ENCODE measurements at places on chromosomes 12 and 14. TPM values are rescaled to one million over a fixed set of nuclear protein-coding genes. Genes with fewer than 3 reads are reported as not detected.

GRCh38 chr14:81826081-81826480 is 292.4 kb upstream of the SEL1L start:
- H3K4me1 ChIP-seq = no peaks in the 10 kb centered on the region
- H3K27ac ChIP-seq = no peak overlapping the region
- H3K27me3 ChIP-seq = peaks cover 3% of the 10 kb centered on the region
- no peak overlapping the region for H3K4me3 ChIP-seq
- H3K36me3 ChIP-seq = peaks cover 17% of the 10 kb centered on the region
- no peak for DNase-seq

- no peak for DNase-seq
- peaks cover 5% of the 10 kb centered on the region for H3K36me3 ChIP-seq
These were observed 68.7 kb downstream of the BORCS5 start for GRCh38 chr12:12425616-12426015.

GRCh38 chr12:121932914-121933521 is 14.6 kb downstream of the CFAP251 start:
- peaks cover 19% of the 10 kb centered on the region for H3K36me3 ChIP-seq
- no peak overlapping the region for H3K27ac ChIP-seq
- peaks cover 18% of the 10 kb centered on the region for H3K4me1 ChIP-seq
- no peak overlapping the region for H3K4me3 ChIP-seq
- DNase-seq = no peak

The C12orf56 gene
- total RNA-seq = 0.62 TPM

DNA sequence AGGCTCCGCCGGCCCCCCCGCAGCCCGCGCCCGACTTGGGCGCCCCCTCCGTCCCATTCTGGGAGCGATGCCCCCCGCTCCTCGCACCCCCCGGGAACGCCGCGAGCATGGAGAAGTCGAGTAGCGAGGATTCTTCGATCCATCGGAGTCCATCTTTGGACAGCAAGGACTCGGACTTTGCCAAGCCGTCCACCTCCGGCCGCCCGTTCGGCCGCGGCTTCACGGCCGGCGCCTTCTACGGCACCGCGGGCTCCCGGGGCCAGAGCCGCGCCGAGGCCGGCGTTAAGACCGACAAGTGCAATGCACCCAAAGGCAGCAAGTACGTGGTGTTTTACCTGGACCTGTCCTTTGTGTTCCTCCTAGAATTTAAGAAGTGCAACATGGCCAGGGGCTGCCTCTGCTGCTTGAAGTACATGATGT is 123.6 kb downstream of the TSPAN9 start:
- no peak overlapping the region for H3K4me3 ChIP-seq
- no peak for DNase-seq
- peaks cover 12% of the 10 kb centered on the region for H3K27me3 ChIP-seq
- H3K27ac ChIP-seq = no peak overlapping the region
- peaks cover 20% of the 10 kb centered on the region for H3K36me3 ChIP-seq
- peaks cover 31% of the 10 kb centered on the region for H3K4me1 ChIP-seq

The GALNT9 gene
- total RNA-seq = not detected

The FOXJ2 gene
- total RNA-seq = 42.7 TPM

The KLHL33 gene
- 0.08 TPM for total RNA-seq

- no peak overlapping the region for H3K4me3 ChIP-seq
- peaks cover 10% of the 10 kb centered on the region for H3K27me3 ChIP-seq
- DNase-seq = no peak
- no peak overlapping the region for H3K27ac ChIP-seq
These were observed 1.8 kb downstream of the IFT43 start for GRCh38 chr14:75987201-75987970.

DNA sequence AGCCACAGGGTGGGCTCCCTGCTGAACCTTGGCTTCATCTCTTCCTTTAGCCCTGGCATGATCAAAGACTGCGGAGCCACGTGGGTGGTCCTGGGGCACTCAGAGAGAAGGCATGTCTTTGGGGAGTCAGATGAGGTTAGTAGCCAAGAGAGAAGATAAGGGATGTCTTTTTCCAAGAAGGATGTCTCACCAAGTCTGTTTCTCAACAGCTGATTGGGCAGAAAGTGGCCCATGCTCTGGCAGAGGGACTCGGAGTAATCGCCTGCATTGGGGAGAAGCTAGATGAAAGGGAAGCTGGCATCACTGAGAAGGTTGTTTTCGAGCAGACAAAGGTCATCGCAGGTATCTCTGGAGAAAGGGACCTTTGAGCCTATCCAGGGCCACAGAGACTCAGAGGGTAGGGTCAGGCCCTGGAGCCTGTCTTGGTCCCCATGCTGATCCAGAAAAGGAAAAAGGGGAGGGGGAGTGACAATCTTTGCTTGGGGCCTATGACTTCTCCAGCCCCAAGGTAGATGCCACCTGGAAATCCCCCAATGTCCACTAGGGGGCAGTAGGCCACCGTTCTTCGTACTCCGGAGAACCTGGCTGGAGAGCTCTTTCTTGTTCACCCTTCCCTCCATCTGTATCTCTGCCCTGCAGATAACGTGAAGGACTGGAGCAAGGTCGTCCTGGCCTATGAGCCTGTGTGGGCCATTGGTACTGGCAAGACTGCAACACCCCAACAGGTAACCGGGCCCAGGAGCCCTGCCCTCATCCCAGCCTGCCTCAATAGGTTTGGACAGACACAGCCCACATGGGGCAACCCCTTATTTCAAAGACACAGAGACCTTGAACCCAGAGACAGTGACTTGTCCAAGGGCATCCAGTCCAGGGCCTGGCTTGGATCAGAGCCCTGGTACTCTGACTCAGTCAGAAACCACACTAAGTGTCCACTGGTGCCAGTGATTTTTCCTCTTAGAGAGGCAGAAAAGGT is 2.0 kb downstream of the TPI1 start:
- peaks cover 33% of the 10 kb centered on the region for H3K4me1 ChIP-seq
- H3K27me3 ChIP-seq = peaks cover 19% of the 10 kb centered on the region
- peaks cover 44% of the 10 kb centered on the region for H3K36me3 ChIP-seq
- H3K4me3 ChIP-seq = peak overlapping the region; percentile 92

DNA sequence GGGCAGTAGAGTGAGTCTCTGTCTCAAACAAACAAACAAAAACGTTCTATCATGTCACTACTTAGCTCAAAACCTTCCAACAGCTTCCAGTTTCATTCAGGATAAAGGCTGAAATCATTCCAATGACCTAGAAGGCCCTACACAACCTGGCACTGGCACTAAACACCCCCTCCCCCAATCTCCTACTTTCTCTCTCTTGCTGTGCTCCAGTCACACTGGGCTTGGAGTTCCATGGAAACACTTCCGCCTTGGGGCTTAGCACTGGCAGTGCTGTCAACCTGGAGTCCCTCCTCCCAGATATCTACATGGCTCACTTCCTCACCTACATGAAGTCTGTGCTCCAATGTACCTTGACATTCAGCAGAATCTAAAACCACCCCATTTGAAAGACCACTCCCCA is 65.0 kb upstream of the SINHCAF start:
- H3K27me3 ChIP-seq = peaks cover 2% of the 10 kb centered on the region
- H3K27ac ChIP-seq = peak overlapping the region; percentile 44
- no peak for DNase-seq
- peak overlapping the region; percentile 39 for H3K4me3 ChIP-seq

GRCh38 chr12:12338527-12339168 is 11.4 kb downstream of the MANSC1 start:
- peaks cover 11% of the 10 kb centered on the region for H3K36me3 ChIP-seq
- no peak for DNase-seq
- H3K4me3 ChIP-seq = peak overlapping the region; percentile 14
- peaks cover 2% of the 10 kb centered on the region for H3K27me3 ChIP-seq

- H3K4me3 ChIP-seq = no peak overlapping the region
- H3K36me3 ChIP-seq = no peaks in the 10 kb centered on the region
- H3K27me3 ChIP-seq = peaks cover 4% of the 10 kb centered on the region
These were observed 172.7 kb downstream of the CAND1 start for GRCh38 chr12:67441736-67442346.

DNA sequence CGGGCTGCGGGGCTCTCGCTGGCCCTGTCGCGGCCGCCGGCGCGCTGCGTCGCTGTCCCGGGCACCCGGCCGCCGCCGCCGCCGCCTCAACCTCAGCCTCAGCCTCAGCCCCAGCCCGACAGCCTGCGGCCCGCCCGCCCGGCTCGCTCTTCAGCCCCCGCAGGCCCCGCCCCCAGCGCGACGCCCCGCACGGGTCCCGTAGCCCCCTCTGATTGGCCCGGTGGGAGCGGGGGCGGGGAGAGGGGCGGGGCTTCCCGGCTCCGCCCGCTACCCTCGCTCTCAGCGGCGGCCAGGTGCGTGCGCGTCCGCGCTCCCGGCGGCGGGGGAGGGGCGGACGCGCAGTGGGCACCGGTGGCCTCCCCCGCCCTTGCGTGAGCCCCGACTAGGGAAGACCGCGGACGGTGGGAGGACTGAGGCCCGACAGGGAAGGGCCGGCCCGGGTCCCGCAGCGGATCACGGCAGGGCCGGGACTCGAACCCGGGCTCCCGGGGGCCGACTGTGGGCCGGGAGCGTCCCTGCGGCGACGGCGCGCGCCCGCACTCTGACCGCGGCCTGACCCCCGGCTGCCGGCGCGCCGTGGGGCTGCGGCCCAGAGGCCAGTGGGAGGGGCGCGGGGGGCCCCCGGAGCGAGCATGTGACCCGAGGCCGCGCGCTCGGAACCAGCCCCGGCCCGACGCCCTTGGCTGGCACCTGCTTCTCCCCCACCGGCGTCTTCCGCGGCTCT is at the start of gene PPP1R13B:
Gene PPP1R13B, minus strand, starts transcription at position 125 of the 724 bp plus-strand sequence. CDS start 268 bp downstream, outside the sequence.
- peak; percentile 96 for DNase-seq
- peaks cover 16% of the 10 kb centered on the region for H3K27me3 ChIP-seq
- H3K4me3 ChIP-seq = peak within 1 kb of the TSS; percentile 98
- H3K4me1 ChIP-seq = peaks cover 14% of the 10 kb centered on the region
- H3K36me3 ChIP-seq = peaks cover 8% of the 10 kb centered on the region

GRCh38 chr12:14186193-14186502 is 179.3 kb upstream of the ATF7IP start:
- DNase-seq = no peak
- H3K27ac ChIP-seq = no peak overlapping the region
- H3K4me3 ChIP-seq = no peak overlapping the region
- H3K27me3 ChIP-seq = peaks cover 4% of the 10 kb centered on the region

The RAB2B gene
- total RNA-seq = 25.0 TPM

The C12orf54 gene
- total RNA-seq = not detected

DNA sequence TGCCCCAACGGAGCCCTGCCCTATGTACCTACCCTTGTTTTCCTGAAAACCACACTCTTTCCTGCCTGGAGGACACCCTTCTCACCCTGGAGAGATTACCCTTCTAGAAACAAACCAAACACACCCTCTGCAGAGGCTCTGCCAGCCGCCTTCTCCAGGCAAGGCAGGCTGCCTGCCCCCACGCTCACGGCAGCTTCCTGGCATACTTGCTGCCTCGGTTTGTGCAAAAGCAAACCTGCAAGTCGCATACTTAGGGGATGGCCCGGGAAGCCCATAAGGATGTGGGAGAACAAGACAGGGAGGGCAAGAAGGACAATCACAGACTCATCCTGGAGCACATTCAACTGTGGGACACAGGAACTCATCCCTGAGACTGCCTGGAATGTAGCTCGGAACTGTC is 154.0 kb upstream of the DIO3 start:
- DNase-seq = no peak
- no peaks in the 10 kb centered on the region for H3K36me3 ChIP-seq
- peaks cover 5% of the 10 kb centered on the region for H3K27me3 ChIP-seq
- peaks cover 18% of the 10 kb centered on the region for H3K4me1 ChIP-seq
- H3K4me3 ChIP-seq = no peak overlapping the region

The CLEC6A gene
- not detected for total RNA-seq

- peaks cover 6% of the 10 kb centered on the region for H3K27me3 ChIP-seq
- peak; percentile 22 for DNase-seq
- H3K4me1 ChIP-seq = peaks cover 53% of the 10 kb centered on the region
These were observed 85.5 kb upstream of the PTPRB start for GRCh38 chr12:70722584-70723343.

DNA sequence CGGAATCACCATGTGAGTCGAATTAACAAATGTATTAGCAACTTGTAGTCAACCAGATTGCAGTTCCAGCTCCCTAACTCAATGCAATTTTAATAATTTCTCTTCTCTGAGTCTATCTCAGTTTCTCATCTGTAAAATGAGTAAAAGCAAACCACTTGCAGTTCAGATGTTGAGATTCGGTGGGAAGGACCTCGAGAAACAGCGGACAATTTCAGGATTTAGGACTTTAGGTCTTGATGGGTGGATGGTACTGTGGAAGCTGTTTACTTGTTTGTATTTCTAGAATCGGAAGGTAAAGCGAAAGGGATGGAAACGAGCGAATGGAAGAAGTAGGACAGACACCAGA is 510 bp upstream of the TTC8 start:
- peaks cover 17% of the 10 kb centered on the region for H3K4me1 ChIP-seq
- no peaks in the 10 kb centered on the region for H3K36me3 ChIP-seq
- H3K27ac ChIP-seq = peak overlapping the region; percentile 99
- H3K27me3 ChIP-seq = peaks cover 3% of the 10 kb centered on the region

The TAS2R7 gene
- total RNA-seq = not detected

DNA sequence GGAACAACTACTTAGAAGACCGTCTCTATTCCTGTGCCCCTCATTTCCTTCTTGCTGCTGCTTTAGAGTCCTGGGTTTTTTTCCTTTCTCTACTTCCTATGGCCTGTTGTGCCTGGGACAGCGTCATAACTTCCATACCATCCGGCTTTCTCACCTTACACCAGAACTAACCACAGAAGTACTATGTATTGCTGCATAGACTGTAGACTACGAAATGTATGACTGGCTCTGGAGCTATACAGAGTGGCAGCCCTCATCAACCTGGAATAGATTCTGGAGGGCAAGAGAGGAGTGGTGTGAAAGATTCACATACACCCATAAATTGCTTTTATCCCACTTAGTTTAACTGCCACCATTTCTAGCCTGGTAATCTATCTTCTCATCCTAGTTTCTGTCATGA is 16.9 kb upstream of the SRP54 start:
- H3K27ac ChIP-seq = no peak overlapping the region
- DNase-seq = no peak
- no peaks in the 10 kb centered on the region for H3K4me1 ChIP-seq
- no peaks in the 10 kb centered on the region for H3K27me3 ChIP-seq
- H3K36me3 ChIP-seq = no peaks in the 10 kb centered on the region

The RABGGTA gene
- total RNA-seq = 17.7 TPM

The FZD10 gene
- total RNA-seq = not detected

DNA sequence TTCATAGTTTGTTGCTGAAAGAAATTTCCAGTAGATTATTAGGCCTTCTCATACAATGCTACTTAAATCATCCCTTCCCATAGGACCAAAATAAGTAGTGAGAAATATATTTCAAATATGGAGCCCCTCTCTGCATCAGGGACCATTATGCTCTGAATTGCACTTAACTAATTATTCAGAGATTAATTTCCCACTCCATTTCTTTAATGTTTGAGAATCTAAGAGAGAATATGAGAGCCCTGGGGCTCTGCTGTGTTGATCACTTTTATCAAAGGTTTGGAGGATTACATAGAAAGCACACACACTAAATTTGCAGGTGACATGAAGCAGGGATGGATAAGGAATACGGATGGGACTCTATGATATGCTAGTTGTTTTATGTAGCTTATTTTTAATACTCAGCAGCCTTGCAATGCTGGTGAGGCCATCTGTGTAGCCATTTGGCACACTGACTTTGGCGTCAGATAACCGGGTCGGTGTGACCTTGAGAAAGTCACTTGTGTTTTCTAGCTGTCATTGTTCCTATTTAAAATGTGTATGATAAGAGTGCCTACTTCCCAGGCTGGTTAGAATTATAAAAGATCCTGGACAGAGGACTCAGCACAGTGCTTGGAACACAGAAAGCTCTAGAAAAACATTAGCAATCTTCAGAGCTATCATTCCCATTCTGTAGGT is 49.9 kb upstream of the FBXO21 start:
- no peaks in the 10 kb centered on the region for H3K36me3 ChIP-seq
- H3K27me3 ChIP-seq = no peaks in the 10 kb centered on the region
- DNase-seq = no peak
- no peak overlapping the region for H3K4me3 ChIP-seq
- no peaks in the 10 kb centered on the region for H3K4me1 ChIP-seq

GRCh38 chr12:124520265-124520701 is 47.1 kb downstream of the NCOR2 start:
- peaks cover 12% of the 10 kb centered on the region for H3K27me3 ChIP-seq
- H3K4me1 ChIP-seq = peaks cover 49% of the 10 kb centered on the region
- peak overlapping the region; percentile 42 for H3K4me3 ChIP-seq
- H3K27ac ChIP-seq = peak overlapping the region; percentile 98
- no peak for DNase-seq

Data from endothelial cell (in vitro differentiated cells).